ENCODE measurements at places on chromosomes 12 and 14.

DNA sequence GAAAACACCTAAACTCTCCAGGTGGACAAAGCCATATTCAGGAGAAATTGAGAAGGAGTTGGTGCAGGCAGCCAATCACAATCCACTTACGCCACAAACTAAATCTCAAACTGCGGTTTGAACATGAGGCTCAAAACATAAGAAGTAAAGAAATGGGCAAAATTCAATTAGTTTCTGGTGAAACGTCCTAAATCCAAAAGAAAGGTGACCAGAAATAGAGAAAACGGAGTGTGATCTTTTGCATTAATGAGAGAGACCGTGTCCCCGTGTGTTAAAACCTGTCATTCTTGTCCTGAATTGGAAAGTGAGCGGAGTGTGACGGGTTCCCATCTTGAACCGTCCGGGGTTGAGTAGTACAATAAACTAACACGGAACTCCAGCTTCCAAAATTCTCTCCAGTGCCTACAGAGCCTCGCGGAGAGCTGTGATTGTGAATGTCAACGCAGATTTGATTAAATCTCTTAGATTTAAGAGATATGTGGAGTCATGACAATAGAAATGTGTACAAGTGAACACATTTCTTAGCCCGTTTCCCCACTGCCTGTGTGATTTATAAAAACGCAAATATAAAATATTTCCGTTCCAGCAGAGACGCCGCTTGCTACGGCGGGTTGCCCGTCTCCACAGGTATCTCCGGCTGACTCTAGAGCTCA, 595 bp upstream of the METAP2 start:
- DNase-seq, result peak; percentile 74
- peaks cover 17% of the 10 kb centered on the region for H3K36me3 ChIP-seq
- H3K4me3 ChIP-seq, result peak overlapping the region; percentile 96
- peak overlapping the region; percentile 93 for H3K27ac ChIP-seq
- no peaks in the 10 kb centered on the region for H3K27me3 ChIP-seq

DNA sequence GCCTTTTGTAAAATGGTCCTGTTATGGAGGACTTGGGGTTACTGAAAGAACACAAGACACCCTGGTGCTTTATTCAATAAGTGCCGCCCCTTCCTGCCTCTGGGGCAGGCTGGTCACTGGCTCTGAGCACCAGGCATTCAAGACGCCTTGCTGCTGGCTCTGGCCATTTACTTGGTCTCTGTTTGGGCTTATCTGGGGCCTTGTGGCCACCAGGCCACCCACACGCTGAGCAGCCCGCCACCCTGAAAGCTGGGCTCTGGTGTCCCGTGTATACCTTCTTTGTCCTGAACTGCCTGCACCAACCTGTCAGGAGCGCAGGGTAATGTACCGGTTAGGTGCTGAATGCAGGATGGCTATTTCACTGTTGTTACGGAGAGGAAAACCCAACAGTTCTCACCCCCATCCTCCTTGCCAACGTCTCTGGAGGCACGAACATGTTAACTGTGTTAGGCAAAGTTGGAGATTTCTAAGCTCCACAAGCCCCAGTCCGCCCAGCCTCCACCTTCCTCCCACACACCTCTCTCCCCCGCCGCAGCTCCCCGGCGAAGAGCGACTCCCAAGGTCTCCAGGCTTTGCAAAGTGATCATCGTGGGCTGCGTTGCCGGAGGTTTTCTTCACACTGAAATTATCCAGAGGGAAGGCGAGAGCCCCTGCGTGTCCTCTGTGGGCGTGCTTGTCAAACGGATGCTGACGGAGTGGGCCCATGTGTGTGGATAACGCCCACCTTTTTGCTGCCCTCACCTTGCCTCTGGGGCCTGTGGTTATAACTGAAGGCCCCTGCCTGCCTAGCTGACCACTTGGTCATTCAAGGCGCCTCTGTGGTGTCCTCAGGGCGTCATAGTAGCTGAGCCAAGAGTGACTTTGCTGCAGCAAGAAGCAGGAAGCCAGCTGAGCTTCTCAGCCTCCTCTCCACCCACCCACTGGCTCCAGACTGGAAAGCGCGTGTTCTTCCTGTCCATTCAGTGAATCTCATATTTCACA, 18.8 kb upstream of the BEGAIN start:
- peaks cover 23% of the 10 kb centered on the region for H3K27me3 ChIP-seq
- H3K36me3 ChIP-seq, result no peaks in the 10 kb centered on the region
- peak; percentile 41 for DNase-seq
- H3K4me3 ChIP-seq, result no peak overlapping the region

GRCh38 chr14:74109369-74109768, 24.6 kb downstream of the LIN52 start:
- no peak overlapping the region for H3K4me3 ChIP-seq
- no peak for DNase-seq
- H3K4me1 ChIP-seq, result no peaks in the 10 kb centered on the region
- no peaks in the 10 kb centered on the region for H3K27me3 ChIP-seq
- H3K36me3 ChIP-seq, result no peaks in the 10 kb centered on the region

- peaks cover 37% of the 10 kb centered on the region for H3K4me1 ChIP-seq
- H3K27ac ChIP-seq, result peak overlapping the region; percentile 83
- H3K36me3 ChIP-seq, result peaks cover 79% of the 10 kb centered on the region
Measured at GRCh38 chr14:101980700-101981099, 16.3 kb downstream of the DYNC1H1 start.

DNA sequence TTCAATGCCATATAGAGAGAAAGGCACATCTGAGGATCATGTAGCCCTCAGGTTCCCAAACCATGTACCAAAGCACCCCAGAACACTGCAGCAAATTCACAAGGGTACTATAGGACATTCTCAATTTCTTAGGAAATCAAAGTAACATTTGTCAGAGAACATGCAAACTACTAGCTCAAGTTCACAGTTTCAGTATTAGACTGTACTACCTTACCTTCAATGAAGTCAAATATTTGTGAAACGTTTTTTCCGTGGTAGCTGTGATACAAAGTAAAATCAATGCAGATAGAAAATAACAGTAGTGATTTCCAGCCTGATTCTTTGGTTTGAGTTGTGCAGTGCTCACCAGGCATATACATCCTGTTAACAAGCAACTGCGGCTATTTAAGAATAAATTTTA, 197.1 kb downstream of the MED13L start:
- H3K27ac ChIP-seq, result no peak overlapping the region
- H3K36me3 ChIP-seq, result no peaks in the 10 kb centered on the region
- no peaks in the 10 kb centered on the region for H3K27me3 ChIP-seq

GRCh38 chr12:51630986-51631385, 40.0 kb downstream of the SCN8A start:
- H3K36me3 ChIP-seq, result no peaks in the 10 kb centered on the region
- H3K4me3 ChIP-seq, result no peak overlapping the region
- DNase-seq, result no peak
- H3K4me1 ChIP-seq, result peaks cover 46% of the 10 kb centered on the region

GRCh38 chr12:110668480-110669192, 20.3 kb downstream of the HVCN1 start:
- no peak for DNase-seq
- no peak overlapping the region for H3K27ac ChIP-seq
- H3K4me1 ChIP-seq, result no peaks in the 10 kb centered on the region
- H3K27me3 ChIP-seq, result no peaks in the 10 kb centered on the region
- H3K36me3 ChIP-seq, result no peaks in the 10 kb centered on the region

GRCh38 chr12:7642876-7643309, 22.8 kb downstream of the APOBEC1 start:
- H3K4me1 ChIP-seq, result no peaks in the 10 kb centered on the region
- DNase-seq, result peak; percentile 37
- no peaks in the 10 kb centered on the region for H3K36me3 ChIP-seq
- H3K27ac ChIP-seq, result no peak overlapping the region
- H3K4me3 ChIP-seq, result no peak overlapping the region

- no peaks in the 10 kb centered on the region for H3K27me3 ChIP-seq
- H3K36me3 ChIP-seq, result peaks cover 36% of the 10 kb centered on the region
- H3K4me1 ChIP-seq, result peaks cover 15% of the 10 kb centered on the region
- H3K4me3 ChIP-seq, result no peak overlapping the region
- no peak overlapping the region for H3K27ac ChIP-seq
Measured at GRCh38 chr14:99508896-99509629, 27.9 kb downstream of the CCNK start.

DNA sequence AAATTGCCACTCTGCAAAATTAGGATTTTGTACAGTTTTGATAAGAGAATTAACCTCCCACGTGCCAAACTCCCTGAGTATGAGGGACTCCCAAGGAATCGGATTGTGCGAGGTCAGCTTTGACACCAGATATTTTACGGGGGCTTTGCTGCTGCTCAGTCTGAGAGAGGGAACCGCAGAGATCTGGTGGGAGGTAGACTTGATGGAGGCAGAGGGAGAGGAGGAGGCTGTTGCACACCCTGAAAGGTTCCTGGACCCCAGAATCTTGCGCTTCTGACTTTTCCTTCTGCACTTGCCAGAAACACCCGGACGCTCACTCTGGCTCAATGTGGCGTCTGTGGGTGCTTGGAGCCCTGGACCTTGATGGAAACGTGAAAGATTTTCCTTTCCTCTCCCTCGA, 83.9 kb downstream of the PAPOLA start:
- no peak for DNase-seq
- H3K4me1 ChIP-seq, result no peaks in the 10 kb centered on the region
- no peaks in the 10 kb centered on the region for H3K36me3 ChIP-seq

DNA sequence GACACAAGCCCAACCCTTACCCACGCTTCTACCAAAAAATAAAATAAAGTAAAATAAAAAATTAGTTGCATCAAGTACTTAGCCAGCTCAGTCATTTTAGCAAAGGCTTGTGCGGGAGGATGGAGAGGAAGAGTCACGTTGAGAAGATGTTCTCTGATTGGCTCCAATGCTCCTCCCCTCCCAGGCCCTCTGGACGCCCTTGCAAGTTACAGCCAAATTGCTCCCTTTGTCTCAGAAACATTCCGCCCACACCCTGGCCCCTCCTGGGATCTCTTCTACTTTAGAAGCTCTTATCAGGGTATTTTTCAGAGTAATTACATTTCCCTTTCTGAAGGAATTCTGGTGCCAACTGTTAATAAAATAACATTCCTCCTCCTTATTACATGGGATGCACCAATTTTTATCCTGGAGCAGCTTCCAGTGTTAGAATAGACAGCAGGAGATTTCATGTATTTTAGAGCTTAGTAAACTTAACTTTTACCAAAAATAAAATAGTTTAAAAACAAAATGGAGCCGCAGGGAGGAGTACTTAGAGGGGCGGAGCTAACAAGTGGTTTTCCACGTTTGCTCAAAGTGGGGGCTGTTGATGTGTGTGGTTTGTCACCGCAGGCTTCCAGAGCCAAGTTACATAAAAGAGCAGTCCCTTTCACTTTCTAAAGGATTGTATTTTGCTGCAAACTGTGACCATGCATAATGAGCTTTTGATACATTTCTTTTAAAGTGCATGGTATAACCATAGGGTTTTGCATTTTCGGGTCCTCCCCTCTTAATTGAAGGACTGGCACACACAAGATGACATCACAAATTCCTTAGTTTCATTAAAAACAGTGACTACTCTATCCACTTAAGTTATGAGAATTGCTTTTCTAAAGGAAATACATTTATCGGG, 71.7 kb upstream of the RAP1B start:
- no peaks in the 10 kb centered on the region for H3K36me3 ChIP-seq
- H3K27ac ChIP-seq, result peak overlapping the region; percentile 88
- H3K27me3 ChIP-seq, result no peaks in the 10 kb centered on the region
- peaks cover 15% of the 10 kb centered on the region for H3K4me1 ChIP-seq
- peak; percentile 85 for DNase-seq

GRCh38 chr12:105256011-105256410, 20.0 kb upstream of the APPL2 start:
- no peaks in the 10 kb centered on the region for H3K27me3 ChIP-seq
- DNase-seq, result peak; percentile 31
- H3K4me3 ChIP-seq, result peak overlapping the region; percentile 11
- peaks cover 70% of the 10 kb centered on the region for H3K4me1 ChIP-seq
- H3K27ac ChIP-seq, result peak overlapping the region; percentile 94
- no peaks in the 10 kb centered on the region for H3K36me3 ChIP-seq

DNA sequence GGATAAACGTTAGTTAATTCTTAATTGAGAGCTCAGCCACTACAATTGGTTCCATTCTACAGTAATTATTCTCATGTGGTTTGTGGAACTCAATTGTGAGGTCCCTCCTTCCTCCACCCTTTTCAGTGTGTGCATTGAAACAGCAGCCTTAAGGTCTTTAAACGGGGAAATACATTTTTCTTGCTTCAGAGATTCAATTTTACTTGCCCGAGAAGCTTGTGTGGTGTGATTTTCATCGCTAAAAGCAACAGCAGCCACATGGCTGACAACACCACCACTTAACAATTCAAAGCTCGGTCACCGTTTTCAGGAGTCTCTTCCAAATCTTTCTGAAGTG, 733 bp upstream of the PPFIBP1 start:
- H3K27me3 ChIP-seq, result no peaks in the 10 kb centered on the region
- H3K4me3 ChIP-seq, result peak overlapping the region; percentile 95
- no peak for DNase-seq
- H3K27ac ChIP-seq, result peak overlapping the region; percentile 85
- H3K4me1 ChIP-seq, result peaks cover 34% of the 10 kb centered on the region

- H3K36me3 ChIP-seq, result no peaks in the 10 kb centered on the region
- no peak overlapping the region for H3K27ac ChIP-seq
- no peaks in the 10 kb centered on the region for H3K27me3 ChIP-seq
- DNase-seq, result no peak
Measured at GRCh38 chr14:54844479-54844878, 58.1 kb downstream of the GCH1 start.

DNA sequence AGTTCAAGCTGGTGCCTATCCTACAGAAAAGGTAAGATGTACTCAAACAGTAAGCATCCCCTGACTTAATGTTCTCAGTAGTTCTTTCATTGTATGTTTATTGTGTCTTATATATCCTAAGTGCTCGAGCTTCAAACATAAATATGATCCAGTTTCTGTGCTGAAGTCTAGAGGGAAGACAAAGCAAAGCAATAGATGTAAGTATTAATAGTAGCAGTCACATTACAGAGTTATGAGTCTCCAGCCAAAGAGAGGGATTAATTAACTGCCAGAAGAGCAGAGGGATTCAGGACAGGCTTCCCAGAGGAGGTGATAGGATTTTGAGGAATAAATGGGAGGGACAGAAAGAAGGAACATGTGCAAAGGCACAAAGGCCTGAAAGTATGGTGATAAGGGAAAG, 1.4 kb downstream of the NGDN start:
- H3K4me1 ChIP-seq, result peaks cover 9% of the 10 kb centered on the region
- peak overlapping the region; percentile 98 for H3K4me3 ChIP-seq
- H3K36me3 ChIP-seq, result peaks cover 29% of the 10 kb centered on the region

- H3K36me3 ChIP-seq, result no peaks in the 10 kb centered on the region
- H3K27ac ChIP-seq, result no peak overlapping the region
- H3K27me3 ChIP-seq, result no peaks in the 10 kb centered on the region
- no peaks in the 10 kb centered on the region for H3K4me1 ChIP-seq
- no peak overlapping the region for H3K4me3 ChIP-seq
Measured at GRCh38 chr12:40980427-40980961, 207.6 kb upstream of the PDZRN4 start.

GRCh38 chr14:59356312-59356711, 108.9 kb downstream of the GPR135 start:
- no peak overlapping the region for H3K27ac ChIP-seq
- H3K4me3 ChIP-seq, result no peak overlapping the region
- DNase-seq, result no peak
- H3K4me1 ChIP-seq, result peaks cover 42% of the 10 kb centered on the region
- H3K36me3 ChIP-seq, result peaks cover 31% of the 10 kb centered on the region

- H3K27me3 ChIP-seq, result peaks cover 4% of the 10 kb centered on the region
- H3K27ac ChIP-seq, result no peak overlapping the region
- no peaks in the 10 kb centered on the region for H3K4me1 ChIP-seq
- DNase-seq, result no peak
- no peaks in the 10 kb centered on the region for H3K36me3 ChIP-seq
Measured at GRCh38 chr14:36241183-36241582, 64.7 kb upstream of the PTCSC3 start.

GRCh38 chr14:76514213-76514998, 138.5 kb downstream of the ESRRB start:
- H3K27ac ChIP-seq, result no peak overlapping the region
- DNase-seq, result peak; percentile 47
- no peaks in the 10 kb centered on the region for H3K4me1 ChIP-seq
- H3K36me3 ChIP-seq, result no peaks in the 10 kb centered on the region
- no peaks in the 10 kb centered on the region for H3K27me3 ChIP-seq

GRCh38 chr12:94073441-94074051, 74.8 kb upstream of the PLXNC1 start:
- H3K4me1 ChIP-seq, result peaks cover 22% of the 10 kb centered on the region
- H3K27me3 ChIP-seq, result no peaks in the 10 kb centered on the region
- DNase-seq, result peak; percentile 24

All from GM23248 (cell line).